Stimulated activated CD4-positive, alpha-beta T cell treated with anti-CD3 and anti-CD28 coated beads, Interleukin-1b, Interleukin-23, amount 100 ng/mL, for 1 hour (primary cell): ENCODE measurements at places on chromosomes 6 and 20.

DNA sequence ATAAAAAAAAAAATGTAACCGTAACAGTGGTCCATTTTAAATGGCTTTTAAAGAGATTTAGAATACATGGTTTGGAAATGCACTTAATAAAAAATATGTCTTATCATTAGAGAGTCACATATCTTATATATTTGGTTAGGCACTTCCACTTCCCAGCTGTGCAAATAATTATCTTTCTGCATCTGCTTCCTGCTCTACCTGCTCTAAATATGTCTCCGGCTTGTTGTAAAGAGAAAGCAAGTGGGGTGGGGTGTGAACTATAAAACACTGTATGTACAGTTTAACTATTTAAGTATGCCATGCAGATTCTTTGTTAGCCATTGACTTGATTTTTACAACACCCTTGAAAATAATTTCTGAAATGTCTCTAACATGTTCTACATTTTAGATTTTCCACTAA is 106.3 kb downstream of the NKAIN2 start:
- no peak for DNase-seq

DNA sequence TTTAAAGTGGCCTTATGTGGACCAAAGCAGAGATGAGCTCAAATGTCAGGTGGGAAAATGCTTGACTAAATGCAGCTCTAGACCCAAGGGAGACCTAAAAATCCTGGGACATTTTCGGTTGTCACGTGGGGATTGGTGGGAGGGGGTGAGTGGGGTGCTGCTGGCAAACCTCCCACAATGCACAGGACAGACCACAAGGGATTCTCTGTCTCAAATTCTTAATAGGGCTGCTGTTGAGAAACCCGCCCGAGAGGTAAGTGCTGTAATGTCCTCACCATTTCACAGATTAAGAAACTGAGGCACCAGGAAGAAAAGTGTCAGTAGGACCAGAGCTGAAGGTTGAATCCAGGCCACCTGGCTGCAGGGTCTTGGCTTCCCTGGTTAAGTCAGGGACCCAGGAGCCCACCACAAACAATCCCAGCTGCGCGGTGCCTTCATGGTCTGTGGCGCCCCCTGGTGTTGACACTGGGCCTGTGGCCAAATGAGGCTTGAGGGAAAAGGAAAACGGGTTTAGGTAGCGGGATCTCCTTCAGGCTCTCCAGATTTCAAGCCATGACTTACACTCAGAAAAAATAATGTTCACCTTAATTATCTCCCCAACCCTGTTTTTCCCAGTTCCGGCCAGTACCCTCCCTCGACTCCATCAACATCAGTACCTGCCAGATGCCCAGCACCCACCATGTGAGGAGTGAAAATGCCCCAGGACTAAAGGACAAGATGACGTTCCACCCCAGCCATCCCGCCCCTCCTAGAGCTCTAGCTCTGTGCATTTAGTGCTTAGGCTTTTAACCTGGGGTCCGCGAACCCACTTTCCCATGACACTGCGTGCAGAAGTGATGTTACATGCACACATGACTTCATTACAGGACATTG is 7.2 kb downstream of the HLA-G start:
- DNase-seq: no peak

DNA sequence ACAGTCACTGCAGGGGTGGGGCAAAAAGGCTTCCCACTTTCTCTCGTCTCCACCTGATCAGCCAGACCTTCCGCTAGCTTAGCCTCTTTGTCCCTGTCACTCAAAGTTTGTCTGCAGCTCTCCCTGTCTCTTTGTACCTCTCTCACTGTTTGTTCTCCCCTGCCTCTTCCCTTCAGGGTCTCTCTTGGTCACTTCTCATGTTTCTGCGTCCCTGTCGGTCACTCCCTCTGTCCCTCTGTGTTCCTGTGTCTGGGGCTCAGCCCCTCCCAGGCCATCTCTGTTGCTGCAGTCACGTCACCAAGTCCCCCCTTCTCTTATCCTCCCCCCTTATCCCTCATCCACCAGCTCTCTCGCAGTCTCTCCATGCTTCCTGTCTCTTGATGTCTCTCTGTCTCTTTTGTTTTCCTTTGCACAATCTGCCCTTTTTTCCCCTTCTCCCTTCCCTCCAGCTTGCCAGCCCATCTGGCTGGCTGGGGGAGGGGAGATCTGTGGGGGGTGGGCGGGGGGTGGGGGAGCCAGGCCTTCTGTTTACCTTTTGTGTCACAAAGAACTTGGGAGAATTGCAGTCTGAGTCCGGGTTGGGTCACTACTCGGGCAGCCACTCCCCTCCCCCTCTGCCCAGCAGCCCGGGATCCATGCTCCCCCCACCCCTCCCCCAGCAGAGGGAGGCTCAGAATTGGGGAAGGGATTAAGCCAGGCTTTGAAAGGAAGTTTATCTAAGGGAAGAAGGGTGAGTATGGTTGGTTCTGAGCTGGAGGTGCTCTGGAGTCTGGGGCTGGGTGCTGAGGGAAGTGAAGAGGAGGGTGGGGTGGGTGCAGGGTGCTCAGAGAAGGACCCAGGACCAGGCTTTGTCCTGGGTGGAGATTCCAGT is 32.3 kb downstream of the FOXP4 start:
- no peak for DNase-seq

DNA sequence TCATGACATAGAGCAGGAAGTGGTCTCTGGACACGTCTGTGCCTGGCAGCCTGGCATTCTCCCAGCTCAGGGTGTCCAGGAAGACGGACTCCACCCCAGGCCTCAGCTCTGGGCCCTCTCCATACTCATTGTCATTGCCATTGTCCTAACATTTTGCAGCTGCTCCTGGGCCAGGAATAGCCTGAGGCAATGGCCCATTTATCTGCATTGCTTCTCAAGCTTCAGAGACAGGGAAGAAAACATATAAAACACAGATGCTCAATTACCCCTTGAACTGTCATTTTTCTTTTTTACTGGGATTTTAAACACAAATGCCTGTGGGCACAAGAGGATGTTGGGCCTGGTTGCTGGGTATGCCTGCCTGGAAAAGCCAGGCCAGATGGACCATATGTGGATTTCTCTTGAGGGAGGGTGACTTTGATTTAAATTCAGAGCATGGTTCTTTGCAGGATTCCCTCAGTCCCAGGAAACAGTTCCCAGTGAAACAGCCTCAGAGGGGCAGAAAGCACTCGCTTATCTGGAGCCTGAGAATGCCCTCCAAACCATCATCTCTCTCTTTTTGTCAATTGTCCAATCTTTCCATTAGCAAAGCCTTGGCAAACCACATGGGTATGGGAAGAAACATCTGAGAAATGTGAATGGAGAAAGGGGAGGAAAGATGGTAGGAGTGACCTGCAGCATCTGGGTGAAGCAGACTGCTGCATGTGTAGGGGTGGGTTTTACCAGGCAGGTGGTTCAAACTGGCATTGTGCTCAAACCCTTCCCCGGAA is 17.9 kb downstream of the LAMP5 start:
- DNase-seq: no peak

DNA sequence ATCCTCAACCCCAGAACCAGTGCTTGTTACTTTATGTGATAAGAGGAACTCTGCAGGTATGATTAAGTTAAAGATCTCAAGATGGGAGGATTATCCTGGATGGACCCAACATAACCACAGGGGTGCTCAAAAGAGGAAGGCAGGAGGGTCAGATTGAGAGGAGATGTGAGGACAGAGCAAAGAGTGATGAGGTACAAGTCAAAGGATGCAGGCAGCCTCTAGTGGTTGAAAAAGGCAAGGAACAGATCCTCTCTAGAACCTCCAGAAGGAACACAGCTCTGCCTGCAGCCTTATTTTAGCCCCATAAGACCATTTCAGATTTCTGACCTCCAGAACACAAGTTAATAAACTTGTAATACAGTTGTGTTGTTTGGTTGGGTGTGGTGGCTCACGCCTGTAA is 41.2 kb downstream of the PDSS2 start:
- no peak for DNase-seq

DNA sequence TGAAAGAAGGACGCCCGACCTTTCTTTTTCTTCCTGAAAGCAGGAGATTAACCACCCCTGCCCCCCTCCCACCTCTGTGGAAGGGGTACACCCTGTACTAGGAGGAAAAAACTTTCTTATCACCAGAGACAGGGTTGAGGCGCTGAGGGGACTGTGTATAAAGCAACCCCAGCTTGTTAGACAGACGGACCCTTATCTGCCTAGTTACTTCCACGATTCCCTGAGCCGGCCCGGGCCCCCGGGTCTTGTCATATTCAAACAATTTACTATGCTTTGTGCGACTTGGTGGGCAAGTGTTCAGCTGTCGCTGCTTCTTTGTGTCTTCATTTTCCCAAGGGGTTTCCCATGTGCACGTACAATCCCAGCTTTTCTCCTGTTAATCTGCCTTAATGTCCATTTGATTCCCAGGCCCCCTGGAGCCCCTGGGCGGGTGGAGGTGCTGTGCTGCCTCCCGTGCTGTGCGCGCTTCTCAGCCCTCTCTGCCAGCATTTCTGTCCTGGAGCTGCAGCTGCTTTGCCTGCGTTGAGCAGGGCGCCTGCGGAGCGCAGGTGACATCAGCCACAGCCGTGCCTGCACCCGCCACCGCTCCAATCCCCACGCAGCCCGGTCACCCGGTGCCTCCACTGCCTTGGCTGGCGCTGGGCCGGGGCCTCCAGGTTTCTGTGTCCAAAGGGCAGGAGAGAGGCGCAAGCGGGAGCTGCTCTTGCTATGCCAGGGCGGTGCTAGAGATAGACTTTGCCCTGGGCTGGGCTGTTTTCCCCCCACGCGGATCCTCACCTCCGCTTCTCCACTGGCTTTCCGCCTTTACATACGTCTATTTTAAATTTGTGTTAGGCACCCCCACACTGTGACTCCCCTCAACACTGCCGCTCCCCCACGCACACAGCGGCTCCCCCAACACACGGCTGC is 96.2 kb downstream of the TTLL2 start:
- no peak for DNase-seq
